ENCODE measurements at places on chromosomes 11 and 22. TPM values are rescaled to one million over a fixed set of nuclear protein-coding genes. Genes with fewer than 3 reads are reported as not detected.

The INPP5J gene
- 0.74 TPM for total RNA-seq

GRCh38 chr22:34429314-34429713 is 509.0 kb upstream of the LARGE1 start:
- no peak for DNase-seq

DNA sequence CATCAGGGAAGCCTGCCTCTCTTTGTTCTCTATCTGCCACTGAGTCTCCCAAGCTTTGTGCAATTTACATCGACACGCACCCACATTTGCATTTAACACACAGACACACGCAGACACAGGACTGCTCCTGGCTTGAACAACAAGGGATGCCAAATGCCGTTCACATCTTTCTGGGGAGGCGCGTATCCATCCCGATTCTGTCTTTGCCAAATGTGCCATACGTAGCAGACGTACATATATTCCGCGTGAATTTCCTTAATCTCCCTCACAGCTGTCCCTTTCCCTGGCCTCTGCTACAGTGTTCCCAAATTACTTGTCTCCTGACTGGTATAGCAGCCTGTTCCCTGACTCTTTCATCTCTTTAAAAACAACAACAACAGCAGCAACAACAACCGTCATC is 409.5 kb downstream of the MIAT start:
- DNase-seq = no peak

The XKR3 gene
- not detected for total RNA-seq

DNA sequence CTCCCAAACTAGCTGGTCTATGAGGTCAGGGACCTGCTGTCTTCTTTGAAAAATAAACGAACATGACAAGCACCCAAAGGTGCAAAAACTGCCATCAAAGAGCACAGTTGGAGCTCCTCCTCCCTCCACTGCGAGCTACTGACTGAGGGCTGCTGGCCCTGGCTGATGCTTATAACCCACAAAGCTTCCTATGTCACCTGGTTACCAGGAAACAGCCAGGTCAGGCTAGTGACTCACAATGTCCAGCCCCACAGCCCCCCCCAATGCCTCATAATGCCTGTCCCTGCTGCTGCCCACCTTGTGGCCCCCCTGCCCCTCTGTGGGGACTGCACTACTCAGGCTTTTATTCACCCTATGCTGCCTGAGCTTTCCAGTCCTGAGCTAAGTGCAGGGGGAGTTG is at the start of gene DRICH1:
DRICH1 (minus strand) TSS at position 144 of the 400 bp plus-strand sequence. CDS start 298 bp downstream, outside the sequence.
- DNase-seq = peak; percentile 37

- no peak for DNase-seq
Measured at GRCh38 chr11:103433386-103434072, 324.3 kb downstream of the DYNC2H1 start.

GRCh38 chr11:34775417-34775888 is 140.7 kb downstream of the APIP start:
- no peak for DNase-seq

GRCh38 chr11:123977731-123978347 is at the start of gene OR10S1:
Gene OR10S1, minus strand, starts transcription at chr11:123977781. Its CDS starts 117 bp downstream, at chr11:123977664.
- DNase-seq = no peak

The PGA4 gene
- total RNA-seq = 1.1 TPM

DNA sequence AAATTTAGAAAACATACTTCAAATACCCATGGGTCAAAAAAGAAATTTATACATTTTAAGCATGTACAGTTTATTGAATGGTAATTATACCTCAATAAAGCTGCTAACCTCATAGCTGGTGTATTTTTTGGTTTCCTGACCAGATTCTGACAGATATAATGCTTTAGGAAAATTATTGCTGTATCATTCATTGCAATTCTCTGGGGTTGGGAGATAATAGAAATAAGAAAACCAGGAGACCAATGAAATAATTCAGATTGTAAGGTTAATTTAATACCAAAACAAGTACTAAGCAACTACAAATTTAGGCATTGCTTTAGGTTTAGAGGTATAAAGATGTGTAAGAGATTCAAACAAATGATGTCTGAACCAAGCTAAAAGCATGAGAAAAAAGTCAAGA is 120.1 kb downstream of the ENTHD1 start:
- DNase-seq = no peak

DNA sequence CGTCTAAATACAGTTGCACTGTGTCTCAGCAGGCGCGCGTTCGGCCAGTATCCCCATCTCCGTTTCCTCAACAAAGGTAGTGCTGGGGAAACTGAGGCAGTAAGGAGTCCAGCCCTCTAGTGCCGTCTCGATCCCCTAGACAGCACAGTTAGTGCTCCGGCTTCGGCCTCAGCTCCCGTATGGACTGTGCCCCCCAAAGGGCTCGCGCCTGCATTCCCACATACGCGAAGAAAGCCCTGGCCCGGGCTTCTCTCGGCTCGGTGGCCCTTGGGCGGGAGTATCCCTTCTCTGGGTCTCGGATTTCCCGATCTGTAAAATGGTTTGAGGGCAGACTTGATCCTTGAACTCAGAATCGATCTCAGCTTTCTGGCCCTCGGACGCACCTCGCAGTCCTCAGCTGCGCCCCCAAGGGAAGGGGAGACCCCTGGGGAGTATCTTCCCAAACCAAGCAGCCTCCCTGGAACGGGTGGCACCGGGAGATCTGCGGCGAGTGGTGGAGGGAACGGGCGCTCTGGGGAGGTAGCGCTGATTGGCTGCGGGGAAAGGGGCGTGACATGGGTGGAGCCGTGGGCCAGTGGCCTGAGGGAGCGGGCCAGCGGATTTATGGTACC is 759 bp upstream of the PEX16 start:
- peak; percentile 95 for DNase-seq

- DNase-seq = no peak
Measured at GRCh38 chr11:64372802-64373597, 14.0 kb downstream of the RPS6KA4 start.

- no peak for DNase-seq
Measured at GRCh38 chr11:106277484-106277883, 200.0 kb downstream of the AASDHPPT start.

The CEP126 gene
- 9.5 TPM for total RNA-seq

GRCh38 chr11:1770528-1770927 is 6.8 kb upstream of the CTSD start:
- peak; percentile 62 for DNase-seq

DNA sequence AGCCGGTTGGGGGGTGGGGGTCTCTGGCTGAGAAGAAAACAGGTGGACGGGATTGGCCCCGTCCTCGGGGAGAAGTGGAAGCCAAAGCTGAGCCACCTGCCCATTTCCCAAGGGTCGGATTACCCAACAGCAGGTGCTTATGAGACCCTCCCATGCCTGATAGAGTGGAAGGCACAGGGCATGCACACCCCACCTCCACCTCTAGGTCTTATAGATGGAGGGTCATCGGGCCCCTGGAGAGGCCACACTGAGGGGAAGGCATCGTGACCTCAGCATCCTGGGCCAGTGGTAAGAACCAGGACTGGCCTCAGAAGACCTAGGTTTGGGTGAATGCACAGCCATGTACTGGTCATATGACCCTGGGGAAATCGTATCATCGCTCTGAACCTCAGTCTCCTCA is 85.9 kb downstream of the BUD13 start:
- peak; percentile 52 for DNase-seq

- DNase-seq = no peak
Measured at GRCh38 chr22:39267974-39268373, 23.2 kb upstream of the PDGFB start.

GRCh38 chr11:117517097-117517496 is 189.4 kb downstream of the CEP164 start:
- DNase-seq = no peak

DNA sequence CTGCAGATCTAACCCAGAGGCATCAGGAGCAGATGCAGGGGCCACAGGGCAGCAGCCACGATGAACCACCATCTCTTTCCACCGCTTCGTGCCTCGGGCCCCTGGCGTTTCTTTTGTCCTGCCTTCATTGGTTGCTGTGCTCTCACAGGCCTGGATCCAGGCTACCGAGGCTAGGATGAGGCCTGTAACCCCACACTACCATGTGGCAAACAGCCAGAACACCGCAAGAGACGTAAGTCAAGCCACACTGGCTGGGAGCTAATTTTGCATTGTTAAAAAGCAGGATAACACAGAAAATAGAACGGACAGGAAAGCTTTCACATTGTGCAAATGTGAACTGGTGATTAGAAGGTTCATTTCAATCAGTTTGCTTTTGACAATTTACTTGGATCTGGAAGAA is 15.7 kb upstream of the ARFGAP3 start:
- no peak for DNase-seq

DNA sequence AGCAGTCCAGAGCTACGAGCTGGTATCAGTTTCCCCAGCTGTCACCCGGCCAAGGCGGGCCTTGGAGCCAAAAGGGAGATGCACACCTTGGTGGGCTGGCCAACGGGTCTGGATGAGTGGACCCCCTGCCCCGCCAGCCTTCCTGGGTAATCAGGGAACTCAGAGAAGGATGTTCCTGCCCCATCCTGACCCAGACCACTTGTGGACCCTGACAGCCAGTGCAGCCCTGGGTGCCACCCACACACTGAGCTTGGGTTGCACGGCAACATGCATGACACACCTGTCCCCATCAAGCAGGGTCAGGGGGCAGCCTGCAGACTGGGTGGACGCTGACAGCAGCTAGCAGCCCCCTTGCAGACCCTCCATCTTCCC is 8.6 kb downstream of the SLC25A1 start:
- DNase-seq = no peak

DNA sequence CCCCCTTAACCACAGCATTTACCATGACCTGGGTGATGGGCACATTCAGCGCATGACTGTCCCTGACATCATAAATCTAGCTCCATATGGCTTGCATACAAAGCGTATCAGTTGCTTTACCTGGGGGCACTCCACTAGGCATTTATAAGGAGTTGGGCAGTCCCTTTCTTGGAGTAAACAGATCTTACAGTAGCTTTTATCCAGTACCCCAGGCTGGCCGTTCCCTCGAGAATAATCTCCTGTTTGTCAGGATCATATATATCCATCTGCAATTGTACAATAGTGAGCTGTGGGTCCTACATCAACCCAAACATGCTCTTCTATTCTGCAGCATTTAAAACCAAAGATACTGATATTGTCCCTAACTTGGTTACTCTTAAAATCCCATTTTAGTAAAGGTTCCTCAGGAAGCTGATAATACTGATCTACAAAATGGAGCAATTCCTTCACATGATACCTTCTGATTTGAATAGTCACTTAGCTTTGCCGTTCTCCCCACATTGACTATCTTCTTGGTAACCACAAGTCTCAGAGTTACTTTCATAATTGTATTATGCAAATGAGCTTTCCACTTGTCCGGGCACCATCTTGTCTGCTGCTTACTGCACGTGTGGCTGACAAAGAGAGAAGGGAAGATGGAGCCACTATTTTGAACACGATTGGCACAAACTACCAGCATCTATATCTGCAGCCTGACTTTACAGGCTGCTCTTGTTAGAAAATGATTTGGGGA is 205.0 kb downstream of the CWF19L2 start:
- no peak for DNase-seq

GRCh38 chr11:112882494-112883381 is 78.5 kb upstream of the NCAM1 start:
- no peak for DNase-seq

DNA sequence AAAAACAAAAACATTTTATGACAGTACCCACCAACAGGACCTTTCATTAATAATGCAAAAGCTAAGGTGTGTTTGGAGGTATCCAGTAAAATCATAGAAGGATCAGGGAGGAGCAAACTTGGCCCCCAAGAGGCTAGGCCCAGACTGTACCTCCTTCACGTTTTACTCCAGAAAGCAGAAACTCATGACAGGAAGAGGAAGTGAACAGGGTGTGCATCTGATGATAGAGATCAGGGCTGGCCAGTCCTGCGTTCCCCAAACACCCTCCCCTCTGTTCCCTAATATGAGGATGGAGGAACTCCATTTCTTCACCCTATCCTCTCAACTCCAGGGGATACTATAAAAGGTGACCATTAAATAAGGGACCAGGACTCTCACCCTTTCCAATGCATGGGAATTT is 10.2 kb upstream of the MS4A12 start:
- no peak for DNase-seq

Data from posterior vena cava (tissue), 2 donors.